WTC11 (cell line): ENCODE measurements at places on chromosomes 11 and 22. TPM values are rescaled to one million over a fixed set of nuclear protein-coding genes. Genes with fewer than 3 reads are reported as not detected.

SDHAF2 gene
- 36.2 to 36.8 TPM (median 36.5 TPM) in 3 replicates for total RNA-seq

PHLDB1 gene
- total RNA-seq: 70.4 to 83.1 TPM (median 71.5 TPM) in 3 replicates

TYR gene
- not detected in 3 replicates for total RNA-seq

MYOD1 gene
- total RNA-seq: not detected in 3 replicates

CEND1 gene
- total RNA-seq: 2.0 to 3.1 TPM (median 2.7 TPM) in 3 replicates

SMIM35 gene
- not detected in 3 replicates for total RNA-seq

ANO3 gene
- total RNA-seq: 0.05 to 0.11 TPM in 2 of 3 replicates, not detected in the other

DCHS1 gene
- total RNA-seq: 11.5 to 14.2 TPM (median 12.6 TPM) in 3 replicates

NRGN gene
- 1.9 to 2.9 TPM (median 2.5 TPM) in 3 replicates for total RNA-seq

CCDC88B gene
- 17.0 to 22.0 TPM (median 19.9 TPM) in 3 replicates for total RNA-seq

UBQLNL gene
- total RNA-seq: 0.14 to 0.24 TPM in 2 of 3 replicates, not detected in the other

KDM4D gene
- total RNA-seq: 1.9 to 2.4 TPM (median 2.1 TPM) in 3 replicates

FZD4 gene
- total RNA-seq: 7.7 to 9.8 TPM (median 9.2 TPM) in 3 replicates

GRCh38 chr11:73201888-73202780, 15.9 kb upstream of the P2RY2 start:
- DNase-seq: peak; percentile 2

GRCh38 chr11:126438691-126439090, 83.2 kb downstream of the ST3GAL4 start:
- DNase-seq: no peak

GRCh38 chr22:33272180-33272579, 214.0 kb upstream of the SYN3 start:
- DNase-seq: no peak

- DNase-seq: no peak
Observed at GRCh38 chr11:86999859-87000753, 37.6 kb upstream of the TMEM135 start.

GRCh38 chr11:10072142-10072541, 221.9 kb downstream of the SBF2 start:
- no peak for DNase-seq

DNA sequence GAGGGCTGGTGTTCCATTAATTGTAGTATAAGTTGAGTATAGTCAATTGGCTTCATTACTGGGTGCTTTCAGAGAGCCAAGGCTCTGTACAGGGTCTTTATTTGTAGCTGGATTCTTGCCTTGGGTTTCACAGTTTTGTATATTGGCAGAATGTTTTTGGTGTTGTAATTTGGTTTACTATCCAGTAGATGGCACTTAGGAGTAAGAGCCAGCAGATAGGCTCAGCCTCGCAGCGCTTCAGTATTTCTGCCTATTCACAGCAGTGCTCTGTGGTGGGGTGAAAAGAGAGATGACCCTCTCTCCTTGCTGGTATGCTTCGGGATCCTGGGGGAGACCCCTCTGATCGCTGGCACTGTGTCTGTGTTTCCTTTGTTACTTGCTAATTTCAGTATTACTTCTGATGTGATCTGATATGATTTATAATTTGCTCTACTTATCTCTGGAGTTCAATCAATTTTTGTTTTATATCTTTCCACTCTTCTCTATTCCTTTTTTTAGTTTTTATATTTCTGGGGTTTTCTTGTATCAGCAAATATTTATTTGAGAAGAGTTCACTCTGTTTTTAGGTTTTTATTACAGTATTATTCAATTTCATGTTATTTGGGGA, 52.2 kb downstream of the ANO5 start:
- DNase-seq: peak; percentile 46

DNA sequence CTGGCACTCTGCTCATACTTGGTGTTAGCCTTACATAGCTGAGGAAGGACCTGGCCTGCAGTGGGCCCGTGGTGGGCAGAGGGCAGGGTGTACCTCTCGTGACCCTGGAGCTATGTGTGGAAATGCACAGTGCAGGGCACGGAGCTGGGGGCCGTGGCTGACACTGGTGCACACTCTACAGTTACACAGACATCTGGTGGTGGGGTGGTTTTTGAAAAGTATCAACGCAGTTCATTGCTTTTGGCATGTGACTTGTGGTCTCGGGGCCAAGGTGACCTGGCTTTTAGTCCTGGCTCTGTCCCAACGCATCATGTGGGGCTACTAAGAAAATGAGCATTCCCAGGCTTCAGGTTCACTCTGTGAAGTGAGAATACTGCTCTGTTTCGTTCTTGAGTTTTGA, 553.6 kb downstream of the NTM start:
- no peak for DNase-seq

DNA sequence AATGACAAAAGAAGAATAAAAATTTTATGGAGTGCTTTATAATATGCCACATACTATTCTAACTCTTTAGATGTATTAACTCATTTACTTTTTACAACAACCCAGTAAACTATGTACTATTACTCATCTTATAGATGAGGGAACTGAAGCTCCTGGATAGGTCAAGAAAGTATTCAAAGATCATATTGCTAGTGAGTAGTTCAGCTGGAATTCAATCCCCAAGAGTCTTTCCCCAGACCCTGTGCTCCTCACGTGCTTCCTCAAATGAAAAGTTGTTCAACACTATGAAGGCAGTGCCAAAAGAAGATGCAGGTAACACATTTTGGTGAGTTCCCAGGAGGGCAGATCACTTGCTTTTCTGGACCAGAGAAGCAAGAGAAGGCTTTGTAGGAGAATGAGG, 46.8 kb downstream of the BTG4 start:
- DNase-seq: no peak

GRCh38 chr11:41050791-41051190, 408.7 kb downstream of the LRRC4C start:
- no peak for DNase-seq

GRCh38 chr11:8066911-8067455, 14.0 kb upstream of the TUB start:
- DNase-seq: no peak

DNA sequence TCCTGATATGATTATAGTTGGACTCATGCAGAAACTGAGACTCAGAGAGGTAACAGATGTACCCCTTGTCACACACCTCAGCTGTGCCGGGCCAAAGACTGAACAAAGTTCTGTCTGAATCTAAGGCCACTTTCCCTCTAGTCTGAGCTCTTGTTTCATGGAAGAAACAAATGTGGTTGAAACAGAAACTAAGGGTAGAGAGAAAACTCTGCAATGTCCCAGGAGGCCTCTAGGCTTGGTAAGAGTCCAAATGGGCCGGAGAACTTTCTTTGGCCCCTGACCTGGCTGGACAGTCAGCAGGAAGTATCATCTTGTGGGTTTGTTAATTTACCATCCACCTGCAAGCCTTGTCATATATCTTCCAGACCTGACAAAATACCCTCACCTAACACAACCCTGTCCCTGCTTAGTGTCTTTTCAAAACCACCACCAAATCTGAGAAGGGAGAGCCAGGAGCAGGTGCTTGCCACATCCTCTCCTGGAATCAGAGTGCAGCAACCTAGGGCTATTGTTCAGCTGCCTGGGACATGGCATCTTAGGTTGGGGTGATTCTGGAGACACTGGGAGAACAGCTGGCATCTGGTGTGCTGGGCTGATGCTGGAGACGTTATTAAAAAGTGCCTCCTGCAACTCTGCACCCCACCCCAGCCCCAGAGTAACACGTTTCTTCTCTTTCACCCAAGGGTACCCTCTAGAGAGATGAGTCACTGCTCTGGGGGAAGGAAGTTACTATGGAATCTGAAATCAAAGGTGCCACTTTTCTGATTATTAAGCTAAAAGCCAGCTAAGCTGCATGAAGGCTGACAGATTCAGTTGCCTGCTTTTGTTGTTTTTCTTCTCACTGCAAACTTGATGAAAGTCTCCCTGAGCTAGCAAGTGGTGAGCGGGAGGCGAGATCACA, 126.3 kb upstream of the TIMP3 start:
- DNase-seq: no peak

GRCh38 chr22:27394806-27395404, 406.7 kb downstream of the MN1 start:
- no peak for DNase-seq

- no peak for DNase-seq
Observed at GRCh38 chr11:116750070-116750718, 22.6 kb downstream of the BUD13 start.

GRCh38 chr11:128692753-128693415, 988 bp upstream of the FLI1 start:
- DNase-seq: peak; percentile 49

GRCh38 chr11:134911514-134912180, 499.6 kb upstream of the B3GAT1 start:
- no peak for DNase-seq

DNA sequence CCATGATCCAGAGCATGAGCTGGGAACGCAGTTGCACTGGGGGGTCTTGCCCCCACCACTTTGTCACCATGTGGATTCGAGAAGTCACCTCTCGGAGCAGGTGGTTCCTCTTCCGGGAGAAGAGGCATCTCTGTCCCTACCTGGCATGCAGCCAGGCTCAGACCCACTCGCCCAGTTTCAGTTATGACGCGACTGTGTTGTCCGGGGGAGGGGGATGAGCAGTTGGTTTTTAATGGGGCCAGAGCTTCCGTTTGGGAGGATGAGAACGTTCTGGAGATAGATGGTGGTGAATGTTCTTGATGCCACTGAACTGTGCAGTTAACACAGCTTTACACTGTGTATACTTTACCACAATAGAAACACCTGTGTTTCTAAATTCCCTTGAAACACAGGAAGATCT, 41.5 kb downstream of the DHCR7 start:
- no peak for DNase-seq

DNA sequence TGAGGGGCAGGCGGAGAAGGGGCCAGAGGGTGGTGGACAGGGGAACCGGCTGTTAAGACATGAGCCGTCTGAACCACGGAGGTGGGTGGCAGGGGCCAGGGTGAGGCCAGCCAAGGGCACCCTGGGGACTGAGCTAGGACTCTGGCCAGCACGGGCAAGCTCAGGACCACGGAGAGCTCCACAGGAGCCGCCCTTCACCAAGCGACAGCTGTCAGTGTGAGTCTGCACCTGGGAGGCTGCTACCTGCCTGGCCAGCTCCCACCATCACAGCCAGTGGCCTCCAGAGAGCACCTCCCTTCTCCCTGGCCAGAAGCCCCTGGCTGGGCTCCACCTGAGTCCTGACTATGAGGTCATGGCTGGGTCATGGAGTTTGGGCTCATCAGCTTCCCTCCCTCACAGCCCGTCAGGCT, 21.6 kb downstream of the MGAT3 start:
- peak; percentile 70 for DNase-seq

DNA sequence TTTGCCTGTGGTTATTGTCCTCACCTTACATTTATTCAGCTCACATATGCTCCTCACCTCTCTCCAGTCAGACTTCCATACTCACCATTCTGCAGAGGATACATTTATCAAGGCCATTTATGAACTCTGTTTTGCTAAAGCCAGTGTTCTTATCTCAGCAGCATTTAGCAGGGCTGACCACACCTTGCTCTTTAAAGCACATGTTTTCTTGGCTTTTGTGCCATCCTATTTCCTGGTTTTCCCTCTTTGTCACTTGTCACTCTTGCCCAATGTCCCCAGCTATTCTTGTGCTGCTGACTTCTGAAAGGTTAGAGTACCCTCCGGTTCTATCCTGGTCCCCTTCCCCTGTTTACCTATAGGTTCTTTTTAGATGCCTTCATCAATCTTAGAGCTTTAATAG, 446.6 kb downstream of the NELL1 start:
- DNase-seq: no peak

DNA sequence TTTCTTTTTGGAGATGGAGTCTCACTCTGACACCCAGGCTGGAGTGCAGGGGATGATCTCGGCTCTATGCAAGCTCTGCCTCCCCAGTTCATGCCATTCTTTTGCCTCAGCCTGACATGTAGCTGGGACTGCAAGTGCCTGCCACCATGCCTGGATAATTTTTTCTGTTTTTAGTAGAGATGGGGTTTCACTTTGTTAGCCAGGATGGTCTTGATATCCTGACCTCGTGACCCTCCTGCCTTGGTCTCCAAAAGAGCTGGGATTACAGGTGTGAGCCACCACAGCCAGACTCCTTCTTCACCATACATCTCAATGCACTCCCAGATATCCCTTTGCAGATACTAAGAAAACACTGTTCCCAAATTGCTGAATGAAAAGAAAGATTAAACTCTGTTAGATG, 224.3 kb downstream of the OR4A5 start:
- no peak for DNase-seq

DNA sequence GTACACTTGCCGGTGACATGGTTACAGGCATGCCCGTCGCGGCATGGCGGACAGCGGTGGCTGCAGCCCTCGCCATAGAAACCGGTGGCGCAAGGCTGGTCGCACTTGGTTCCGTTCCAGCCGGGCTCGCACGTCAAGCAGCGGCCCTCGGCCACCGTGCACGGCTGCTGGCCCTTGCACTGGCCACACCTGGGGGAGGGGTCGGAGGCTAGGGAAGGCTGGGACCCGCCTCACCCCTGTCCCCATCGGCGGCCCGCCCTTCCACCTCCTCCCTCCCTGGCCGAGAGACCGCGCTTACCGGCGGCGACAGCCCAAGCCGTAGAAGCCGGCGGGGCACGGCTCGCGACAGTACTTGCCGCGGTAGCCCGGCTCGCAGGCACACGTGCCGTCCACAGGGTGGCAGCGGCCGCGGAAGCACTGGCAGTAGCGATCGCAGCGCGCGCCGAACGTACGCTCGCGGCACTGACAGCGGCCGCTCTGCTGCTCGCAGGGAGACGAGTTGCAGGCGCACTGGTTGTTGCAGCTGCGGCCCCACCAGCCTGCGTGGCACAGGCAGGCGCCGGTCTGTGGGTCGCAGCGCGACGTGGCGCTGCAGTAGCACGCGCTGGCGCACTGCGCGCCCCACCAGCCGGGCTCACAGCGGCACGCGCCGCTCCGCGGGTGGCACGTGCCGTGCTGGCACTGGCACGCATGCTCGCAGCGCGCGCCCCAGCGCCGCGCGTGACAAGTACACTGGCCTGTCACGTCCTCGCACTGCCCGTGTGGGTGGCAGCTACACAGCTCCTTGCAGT, 6.7 kb downstream of the SCARF2 start:
- DNase-seq: peak; percentile 68

- no peak for DNase-seq
Observed at GRCh38 chr22:16963189-16963945, 44.7 kb downstream of the GAB4 start.

GRCh38 chr11:19071255-19071654, 10.7 kb upstream of the MRGPRX2 start:
- DNase-seq: peak; percentile 80

GRCh38 chr11:118998388-118998717, 415 bp downstream of the CENATAC start:
- no peak for DNase-seq
